NCI-H187 (cell line): ENCODE measurements at places on chromosomes 11 and 22.

GRCh38 chr22:38289583-38290082 lies 16.8 kb upstream of the TMEM184B start:
- no peak for DNase-seq

GRCh38 chr11:46588915-46589314 lies 4.9 kb downstream of the AMBRA1 start:
- no peak for DNase-seq

DNA sequence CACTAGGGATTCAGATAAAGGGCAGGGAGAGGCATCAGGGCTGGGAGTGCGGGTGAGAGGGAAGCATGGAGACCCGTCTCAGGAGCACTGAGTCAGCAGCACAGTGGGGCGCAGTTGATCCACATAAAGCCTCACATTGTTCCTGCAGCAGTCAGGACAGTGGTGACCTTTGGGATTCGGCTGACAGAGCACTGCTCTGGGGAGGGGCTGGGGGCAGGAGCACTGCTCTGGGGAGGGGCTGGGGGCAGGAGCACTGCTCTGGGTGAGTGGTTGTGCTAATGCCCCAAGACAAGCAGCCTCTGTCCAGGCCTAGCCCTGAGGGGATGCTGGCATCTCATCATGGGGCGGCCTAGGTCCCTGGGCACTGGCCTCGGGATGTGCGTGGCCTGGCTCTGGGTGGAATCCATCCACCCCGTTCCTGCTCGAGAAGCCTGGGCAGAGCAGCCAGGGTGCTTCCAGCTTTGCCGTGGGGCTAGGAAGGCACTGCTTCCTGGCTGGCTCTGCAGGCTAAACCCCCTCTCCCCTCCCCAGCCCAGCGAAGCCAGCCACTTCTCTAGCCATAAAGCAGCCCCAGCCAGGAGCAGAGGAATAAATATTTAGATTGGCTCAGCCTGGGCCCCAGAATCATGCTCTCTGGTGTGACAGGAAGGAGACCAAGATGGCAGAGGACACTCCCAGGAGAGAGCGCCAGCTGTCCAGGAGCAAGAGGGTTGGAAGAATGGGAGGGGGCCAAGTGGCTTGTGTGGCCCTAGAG lies 7.3 kb downstream of the OAF start:
- no peak for DNase-seq

GRCh38 chr11:100562128-100562527 lies 125.0 kb upstream of the ARHGAP42 start:
- no peak for DNase-seq

DNA sequence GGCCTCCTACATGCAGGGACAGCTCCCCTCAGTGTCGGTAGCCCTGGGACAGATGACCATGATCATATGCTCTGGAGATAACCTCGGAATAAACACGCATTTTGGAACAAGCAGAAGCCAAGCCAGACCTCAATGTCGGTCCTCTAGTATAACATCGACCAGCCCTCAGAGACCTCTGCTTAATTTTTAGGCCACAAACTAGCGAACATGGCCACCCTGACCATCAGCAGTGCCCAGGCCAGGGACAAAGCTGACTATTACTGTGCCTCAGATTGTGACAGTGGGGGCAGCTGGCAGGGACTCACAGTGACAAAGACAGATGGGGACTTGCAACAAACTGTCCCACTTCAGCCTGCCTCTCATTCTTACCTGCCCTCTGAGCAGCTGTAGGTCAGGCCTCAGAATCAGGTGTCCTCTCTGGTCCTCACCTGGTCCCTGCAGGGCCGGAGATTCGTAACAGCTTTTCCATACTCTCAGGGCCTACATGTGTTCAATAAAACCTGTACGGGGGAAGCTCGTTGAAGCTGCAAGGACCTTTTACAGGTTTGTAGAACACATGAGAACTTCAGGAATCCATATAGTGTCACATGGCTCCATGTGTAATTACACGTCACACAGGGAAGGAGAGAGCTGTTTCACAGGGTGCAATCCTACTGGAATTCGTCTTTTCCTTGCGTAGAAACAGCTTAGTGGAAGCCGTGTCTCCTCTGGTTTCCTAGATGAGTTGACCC lies 72.8 kb upstream of the IGLL5 start:
- DNase-seq = no peak

- DNase-seq = no peak
These were observed 63.7 kb downstream of the PTPRJ start for GRCh38 chr11:48043991-48044512.

- DNase-seq = no peak
These were observed 12.0 kb downstream of the STX3 start for GRCh38 chr11:59767225-59767611.

- DNase-seq = no peak
These were observed 65.7 kb downstream of the SGSM1 start for GRCh38 chr22:24871611-24872205.

GRCh38 chr11:728901-729491 lies 18.3 kb upstream of the TALDO1 start:
- no peak for DNase-seq

GRCh38 chr11:69950120-69950519 lies 128.0 kb upstream of the ANO1 start:
- no peak for DNase-seq

GRCh38 chr11:21659961-21660360 lies 532.9 kb upstream of the ANO5 start:
- no peak for DNase-seq

DNA sequence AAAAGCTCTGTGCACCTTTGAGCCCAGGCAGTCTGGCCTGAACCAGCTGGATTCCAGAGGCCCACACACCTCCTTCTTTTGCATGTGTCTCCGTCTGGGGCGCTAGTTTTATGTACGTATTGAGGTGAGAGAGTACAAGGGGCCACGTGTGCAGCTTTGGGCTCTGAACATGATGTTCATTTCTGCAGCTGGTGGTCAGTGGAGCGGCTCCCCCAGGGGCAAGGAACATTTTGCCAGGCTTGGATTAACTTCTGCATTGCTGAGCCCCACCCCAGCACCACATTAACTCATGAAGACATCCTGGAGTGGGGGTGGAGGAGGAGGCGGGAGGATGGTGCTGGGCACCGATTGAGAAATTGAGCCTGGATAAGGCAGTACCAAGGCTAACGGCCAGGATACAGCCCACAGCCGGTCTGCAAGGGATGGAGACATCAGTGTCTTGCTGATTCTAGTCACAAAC lies 13.8 kb downstream of the USP2 start:
- DNase-seq = no peak

DNA sequence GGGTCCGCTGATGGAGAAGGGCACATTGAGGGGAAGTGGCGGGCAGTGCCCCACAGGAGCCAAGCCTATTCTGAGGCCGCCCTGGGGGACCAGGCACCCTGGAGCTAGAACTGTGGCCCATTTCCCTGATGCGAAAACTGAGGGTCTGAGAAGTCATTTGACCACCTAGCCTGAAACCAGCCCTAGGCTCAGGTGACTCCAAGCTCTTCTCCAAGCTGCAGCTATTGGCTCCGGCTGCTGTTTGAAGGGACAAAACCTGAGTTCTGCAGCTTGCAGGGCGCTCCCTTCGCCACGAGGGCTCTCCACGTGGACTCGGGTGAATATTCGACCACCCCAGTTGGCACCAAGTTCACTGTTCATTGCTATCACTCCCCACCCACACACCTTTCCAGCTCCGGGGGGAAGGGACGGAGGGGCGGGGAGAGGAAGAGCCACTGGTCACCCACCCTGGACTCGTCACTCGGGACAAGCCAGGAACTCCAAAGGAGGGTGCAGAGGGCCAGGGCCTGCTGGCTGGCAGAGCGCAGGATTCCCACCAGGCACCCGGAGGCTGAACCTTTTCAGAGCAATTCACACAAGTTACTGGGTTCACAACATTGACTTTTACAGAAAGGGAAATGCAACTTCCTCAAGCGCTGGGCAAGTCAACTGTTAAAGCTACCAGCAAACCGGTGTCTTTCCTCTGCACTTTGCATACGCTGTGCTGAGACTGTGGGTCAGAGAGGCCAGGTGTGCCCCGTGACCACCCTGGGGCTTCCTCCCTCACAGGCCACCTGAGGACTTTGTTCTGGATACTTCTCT lies 1.1 kb upstream of the RAC2 start:
- DNase-seq = no peak

DNA sequence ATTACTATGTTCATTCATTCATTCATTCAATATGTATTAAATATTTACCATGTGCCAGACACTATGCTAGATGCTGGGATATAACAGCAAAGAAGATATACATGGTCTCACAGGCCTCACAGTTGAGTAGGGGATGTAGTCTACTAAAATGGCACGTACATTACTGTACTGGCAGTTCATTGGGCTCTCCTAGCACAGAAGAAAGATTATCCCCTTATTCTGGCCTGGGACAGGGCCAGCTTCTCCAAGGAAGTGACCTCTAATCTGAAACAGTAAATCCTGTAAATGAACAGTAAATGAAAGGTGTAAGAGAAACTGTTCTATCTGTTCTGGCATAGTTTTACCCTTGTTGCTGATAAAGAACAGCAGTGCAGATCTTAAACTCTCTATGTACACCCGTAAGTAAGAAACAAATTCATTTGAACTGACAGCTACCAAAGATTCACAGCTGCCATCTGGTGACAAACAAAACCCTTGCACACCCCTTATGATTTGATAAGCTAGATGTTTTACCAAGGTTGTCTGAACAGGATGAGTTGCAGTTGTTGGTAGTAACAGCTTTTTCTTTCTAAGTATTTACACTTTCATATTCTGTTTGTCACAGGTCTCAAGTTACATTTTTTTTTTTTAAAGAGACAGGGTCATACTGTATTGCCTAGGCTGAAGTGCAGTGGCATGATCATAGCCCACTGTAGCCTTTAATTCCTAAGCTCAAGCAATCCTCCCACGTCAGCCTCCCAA lies 263.1 kb downstream of the TMEM135 start:
- DNase-seq = no peak

DNA sequence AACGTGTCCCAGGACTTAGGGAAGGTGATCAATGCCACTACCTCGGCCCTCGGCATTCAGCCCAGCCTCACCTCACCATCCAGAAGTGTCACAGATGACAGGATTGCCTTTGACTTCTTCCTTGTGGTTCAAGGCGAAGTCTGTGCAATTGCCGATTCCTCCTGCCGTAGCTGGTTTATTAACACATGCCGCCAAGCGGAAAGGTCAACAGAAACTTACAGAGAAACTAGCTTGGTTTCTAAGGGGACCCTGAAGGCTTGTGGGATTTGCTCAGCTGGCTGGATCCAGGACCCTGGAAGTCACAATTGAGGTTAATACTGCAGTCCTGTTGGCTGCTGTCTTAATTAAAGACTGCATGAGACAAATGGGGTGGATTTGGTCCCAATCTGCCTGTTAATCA lies 65.6 kb downstream of the SHANK2 start:
- no peak for DNase-seq

DNA sequence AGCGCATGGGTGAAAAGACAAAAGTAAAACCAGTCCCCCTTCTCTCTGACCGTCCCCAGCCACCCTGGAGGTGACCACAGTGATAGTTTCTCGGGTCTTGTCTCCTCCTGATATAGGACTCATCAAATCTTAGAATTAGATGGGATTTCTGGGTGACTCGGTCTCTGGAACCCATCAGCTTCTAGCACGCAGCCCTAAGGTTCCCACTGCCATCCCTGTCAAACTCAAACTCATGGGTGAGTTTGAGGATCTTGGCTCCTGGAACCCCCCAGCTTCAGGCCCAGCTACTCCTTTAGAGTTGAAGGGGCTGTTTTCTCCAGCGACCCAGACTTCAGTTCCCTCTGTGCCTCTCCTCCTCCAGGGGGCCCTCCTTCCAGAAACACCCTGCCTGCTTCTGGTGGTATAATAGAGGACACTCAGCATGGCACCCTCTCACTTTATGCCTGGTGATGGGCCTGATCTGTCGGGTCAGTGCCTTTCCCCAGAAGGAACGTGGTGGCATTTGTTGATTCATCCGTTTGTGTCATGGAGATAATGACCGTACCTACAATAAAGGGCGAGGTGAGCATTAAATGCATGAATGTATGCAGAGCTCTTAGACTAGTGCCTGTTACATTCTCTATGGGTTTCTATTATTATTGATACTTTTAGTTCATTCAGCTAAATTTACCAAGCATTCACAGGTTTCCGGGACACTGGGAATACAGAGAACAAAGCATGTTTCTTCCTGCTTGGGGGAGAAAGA lies 31.7 kb downstream of the MCM5 start:
- no peak for DNase-seq

DNA sequence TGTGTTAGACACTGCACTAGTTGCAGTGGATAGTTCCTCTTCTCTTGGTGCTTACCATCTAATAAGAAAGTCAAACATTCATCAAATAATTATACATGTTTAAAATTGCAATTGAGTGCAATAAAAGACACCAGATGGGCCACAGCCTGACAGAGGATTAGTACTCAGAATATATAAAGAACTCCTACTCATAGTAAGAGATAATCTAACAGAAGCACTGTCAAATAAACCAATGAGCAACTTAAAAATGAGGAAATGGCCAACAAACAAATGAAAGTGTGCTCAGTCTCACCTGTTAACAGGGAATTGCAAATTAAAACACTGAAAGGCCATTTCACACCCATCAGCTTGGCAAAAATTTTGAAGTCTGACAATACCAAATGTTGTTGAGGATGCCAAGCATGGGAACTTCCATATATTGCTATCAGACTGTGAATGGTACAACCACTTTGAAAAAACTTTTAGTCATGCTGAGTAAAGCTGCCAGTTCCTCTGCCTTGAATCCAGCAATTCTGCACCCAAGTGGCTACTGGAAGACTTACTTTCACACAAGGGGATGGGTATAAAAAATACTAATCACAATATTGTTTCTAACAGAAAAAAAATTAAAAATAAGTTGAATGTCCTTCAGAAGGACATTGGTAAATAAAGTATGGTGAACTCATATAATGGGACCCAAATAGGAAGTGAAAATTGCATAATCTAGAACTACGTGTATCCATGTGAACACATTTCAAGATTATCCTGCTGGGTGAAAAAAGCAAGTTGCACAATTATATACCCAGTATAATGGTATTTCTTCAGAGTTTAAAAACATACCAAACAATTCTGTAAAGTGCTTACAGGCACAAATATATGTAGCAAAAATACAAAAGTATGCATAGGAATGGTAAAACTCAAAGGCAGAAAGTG lies 41.4 kb upstream of the CREB3L1 start:
- DNase-seq = no peak

DNA sequence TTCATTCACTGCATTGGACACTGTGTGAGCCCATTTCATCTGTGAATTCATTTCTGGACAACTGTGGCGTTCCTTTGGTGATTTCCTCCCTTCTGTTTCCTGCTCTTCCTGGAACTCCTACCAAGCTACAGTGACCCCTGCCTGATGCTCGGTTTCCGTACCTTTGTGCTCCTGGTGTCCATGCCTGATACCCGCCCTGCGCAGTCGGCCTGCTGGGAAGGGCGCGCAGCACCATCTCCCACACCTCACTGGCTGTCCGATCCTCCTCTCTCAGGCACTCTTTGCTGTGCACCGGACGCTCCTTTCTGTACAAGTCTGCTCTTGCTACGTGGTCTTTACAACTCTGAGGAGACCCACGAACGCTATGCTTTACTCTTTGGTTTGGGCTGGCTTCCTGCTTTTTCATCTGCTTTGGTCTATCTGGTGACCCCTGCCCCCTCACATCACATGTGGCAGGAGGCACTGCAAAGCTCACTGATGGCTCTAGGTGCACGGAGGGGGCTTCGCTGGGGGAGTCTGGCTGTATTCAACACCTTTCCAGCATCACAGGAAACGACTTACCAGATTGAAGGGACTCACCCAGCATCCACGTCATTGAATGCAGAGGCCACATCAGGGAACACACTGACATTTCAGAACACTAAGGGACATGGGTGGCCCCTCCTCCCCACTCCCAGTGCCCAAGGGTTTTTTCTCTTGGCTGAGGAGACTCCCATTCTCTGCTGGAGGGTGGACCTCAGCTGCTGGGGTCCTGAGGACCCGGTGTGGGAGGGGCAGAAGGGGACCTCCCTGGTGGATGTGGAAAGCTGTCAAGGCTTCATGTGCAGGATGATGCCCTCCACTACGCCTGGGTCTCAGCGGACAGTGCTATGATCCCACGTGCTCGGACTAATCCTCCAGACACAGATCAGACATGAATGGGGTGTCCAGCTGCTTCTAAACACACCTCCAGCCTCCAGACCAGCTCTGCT lies 27.0 kb upstream of the MOB2 start:
- DNase-seq = no peak
